Gastroesophageal sphincter (tissue), 4 donors: ENCODE measurements at places on chromosomes 2 and 18. TPM values are rescaled to one million over a fixed set of nuclear protein-coding genes. Genes with fewer than 3 reads are reported as not detected.

Gene TGFA
- total RNA-seq, result 1.7 TPM

DNA sequence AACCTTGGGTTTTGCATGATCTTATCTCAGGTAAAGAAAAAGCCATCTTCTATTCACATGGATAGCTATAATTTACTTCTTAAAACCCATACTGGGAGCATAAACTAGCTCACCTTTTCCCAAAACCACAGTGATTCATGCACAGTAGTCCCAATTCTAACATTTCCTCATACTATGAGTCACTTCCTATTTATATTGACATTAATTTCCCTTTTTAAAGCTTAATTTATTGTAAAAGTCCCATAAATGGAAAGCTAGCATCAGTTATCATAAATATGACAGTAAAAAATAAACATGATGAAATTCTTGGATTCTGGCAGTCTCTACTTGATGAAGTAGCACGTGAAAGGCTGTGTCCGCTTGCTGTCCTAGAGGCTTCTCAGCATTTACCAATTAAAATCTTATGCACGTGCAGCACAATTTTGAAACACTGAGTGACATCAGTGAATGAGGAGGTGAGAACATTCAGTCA is 180.1 kb downstream of the CDH2 start:
- no peak for ATAC-seq

Gene CNTNAP5
- total RNA-seq, result not detected

GRCh38 chr2:174974131-174974530 is 31.1 kb downstream of the CHN1 start:
- ATAC-seq, result no peak

- ATAC-seq, result no peak
These were observed 60.1 kb downstream of the ST3GAL5 start for GRCh38 chr2:85828725-85829124.

DNA sequence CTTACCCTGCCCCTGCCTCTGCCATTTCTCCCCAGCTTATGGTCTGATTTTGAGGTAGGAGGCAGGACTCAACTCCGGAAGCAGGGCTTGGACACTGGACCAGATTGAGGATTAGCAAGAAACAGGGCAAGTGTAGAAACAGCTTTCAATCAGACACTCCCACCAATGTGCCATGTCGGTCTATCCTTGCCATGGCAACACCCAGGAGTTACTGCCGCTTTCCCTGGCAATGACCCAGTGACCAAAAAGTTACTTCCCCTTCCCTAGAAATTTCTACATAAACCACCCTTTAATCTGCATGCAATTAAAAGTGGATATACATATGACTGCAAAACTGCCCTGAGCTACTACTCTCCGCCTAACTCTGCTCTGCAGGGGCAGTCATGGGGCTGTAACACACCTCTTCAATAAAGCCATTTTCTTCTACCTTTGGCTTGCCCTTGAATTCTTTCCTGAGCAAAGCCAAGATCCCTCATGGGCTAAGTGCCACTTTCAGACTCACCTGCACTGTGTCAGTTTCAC is 156.7 kb downstream of the LPIN1 start:
- peak; percentile 22 for ATAC-seq

Gene SLC9A2
- total RNA-seq, result not detected

Gene PER2
- 20.5 TPM for total RNA-seq

GRCh38 chr2:26738481-26738880 is 25.6 kb upstream of the SLC35F6 start:
- ATAC-seq, result no peak

Gene DSG1
- 0.31 TPM for total RNA-seq

DNA sequence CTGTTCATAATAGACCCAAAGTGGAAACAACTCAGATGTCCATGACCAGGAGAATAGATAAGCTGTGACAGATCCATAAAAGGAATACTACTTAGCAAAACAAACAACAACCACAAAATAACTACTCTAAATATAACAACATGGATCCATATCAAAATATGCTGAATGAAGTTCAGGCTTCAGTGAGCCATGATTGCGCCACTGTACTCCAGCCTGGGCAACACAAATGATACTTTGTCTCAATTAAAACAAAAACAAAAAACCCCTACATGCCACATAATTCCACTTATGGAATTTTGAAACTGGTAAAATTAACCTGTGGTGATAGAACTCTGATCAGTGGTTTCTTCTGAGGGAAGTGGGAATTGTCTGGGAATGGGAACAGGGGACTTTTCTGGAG is 11.2 kb upstream of the MYO3B start:
- ATAC-seq, result no peak

- ATAC-seq, result no peak
These were observed 14.2 kb downstream of the GPATCH11 start for GRCh38 chr2:37098416-37099118.
